Kidney glomerular epithelial cell (primary cell): ENCODE measurements at places on chromosomes 7 and 10.

GRCh38 chr10:94107191-94107590 is 113.5 kb downstream of the PLCE1 start:
- no peak for DNase-seq

DNA sequence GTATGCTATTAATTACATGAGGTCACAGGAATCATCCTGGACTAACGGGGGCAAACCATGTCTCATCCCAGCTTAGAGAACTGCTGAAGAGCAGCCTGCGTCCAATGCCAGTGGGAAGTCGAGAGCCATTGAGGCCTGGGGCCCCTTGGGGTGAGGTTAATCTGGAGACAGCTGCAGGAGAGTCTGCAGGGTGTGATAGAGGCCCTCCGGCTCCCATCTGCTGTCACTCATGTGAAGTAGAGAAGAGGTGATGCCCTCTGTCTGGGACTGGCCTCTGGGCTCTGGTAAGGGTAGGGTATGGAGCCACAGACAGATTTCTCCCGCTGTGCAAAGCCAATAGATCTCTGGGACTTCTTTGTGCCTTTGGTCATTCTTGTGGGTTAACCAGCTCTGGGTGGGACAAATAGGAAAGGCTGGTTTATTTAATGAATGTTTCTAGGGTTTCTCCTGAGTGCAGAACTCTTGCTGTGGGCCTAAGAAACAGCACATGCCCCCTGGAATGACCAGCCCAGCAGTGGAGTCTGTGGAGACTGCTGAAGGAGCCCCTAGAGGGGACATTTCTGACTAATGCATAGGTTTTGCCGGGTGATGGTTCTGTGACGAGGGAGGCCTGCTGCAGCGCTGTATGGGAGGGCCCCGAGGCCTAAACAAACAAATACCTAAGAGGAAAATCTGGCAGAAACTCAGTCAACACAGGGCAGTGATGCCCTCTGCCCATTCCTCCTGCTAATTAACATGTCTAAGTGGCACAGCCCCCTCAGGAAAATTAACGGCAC is 34.5 kb downstream of the CRHR2 start:
- DNase-seq, result no peak

- no peak for DNase-seq
Observed at GRCh38 chr10:130932326-130933007, 379.1 kb downstream of the TCERG1L start.

DNA sequence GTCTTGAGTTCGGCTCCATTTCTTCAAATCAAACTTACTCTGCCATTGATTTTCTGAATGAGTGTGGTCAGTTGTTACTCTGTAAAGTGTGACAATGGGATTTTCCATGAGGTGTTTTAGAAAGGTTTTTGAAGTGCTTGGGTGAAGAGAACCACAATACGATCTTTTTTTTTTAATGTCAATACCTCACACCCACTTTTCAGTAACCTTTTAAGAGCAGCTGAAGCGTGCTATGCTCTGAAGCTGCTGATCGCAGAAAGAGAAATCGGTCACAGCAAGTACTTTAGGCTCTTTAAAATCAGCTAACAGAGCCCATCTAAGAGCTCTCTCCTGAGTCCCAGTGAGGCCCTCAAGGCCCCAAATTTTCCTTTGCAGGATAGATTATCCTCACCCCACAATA is 34.4 kb upstream of the YAE1 start:
- no peak for DNase-seq
